Stimulated activated CD4-positive, alpha-beta T cell treated with anti-CD3 and anti-CD28 coated beads, Interleukin-4, amount 100 ng/mL, for 4 hours (primary cell): ENCODE measurements at places on chromosomes 12 and 14.

DNA sequence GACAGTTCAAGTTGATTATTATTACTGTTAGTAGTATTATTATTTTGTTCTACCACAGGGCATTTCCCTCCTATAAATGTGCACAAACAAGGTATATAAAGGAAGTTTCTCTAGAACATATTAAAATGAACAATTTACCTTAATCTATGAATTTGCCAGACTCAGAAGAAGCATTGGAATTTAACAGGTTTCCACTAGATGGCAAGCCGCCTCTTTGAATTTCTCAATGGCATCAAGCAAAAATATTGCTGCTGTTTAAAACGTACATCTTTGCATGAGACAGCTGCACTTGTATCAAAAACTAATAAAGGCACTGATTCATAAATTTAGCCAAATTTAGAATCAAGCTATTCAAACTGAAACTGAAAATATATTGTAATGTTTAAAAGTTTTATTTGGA, 34.6 kb upstream of the MIS18BP1 start:
- DNase-seq = no peak

DNA sequence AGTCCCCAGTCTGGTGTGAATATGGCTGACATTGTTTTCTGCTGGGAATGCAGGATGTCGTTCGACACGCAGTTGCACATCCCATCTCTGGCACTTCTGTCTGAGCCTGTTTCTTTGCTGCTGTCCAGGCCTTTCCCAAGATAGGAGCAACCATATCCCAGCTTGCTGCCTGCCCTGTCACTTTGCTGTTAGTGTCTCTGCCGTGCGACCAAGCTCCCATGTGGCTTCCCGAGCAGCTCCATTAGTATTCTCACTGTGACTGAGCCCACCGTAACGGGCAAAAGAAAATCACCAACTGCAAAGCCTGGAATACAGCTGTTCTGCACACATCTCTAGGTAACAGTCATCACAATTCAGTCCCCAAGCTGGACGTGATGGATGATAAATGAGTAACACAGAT, 66.0 kb upstream of the CPSF6 start:
- DNase-seq = no peak

- DNase-seq = peak; percentile 56
Observed at GRCh38 chr12:6852651-6853354, 853 bp downstream of the USP5 start.

GRCh38 chr14:95360828-95361227, 41.1 kb upstream of the CLMN start:
- DNase-seq = no peak

DNA sequence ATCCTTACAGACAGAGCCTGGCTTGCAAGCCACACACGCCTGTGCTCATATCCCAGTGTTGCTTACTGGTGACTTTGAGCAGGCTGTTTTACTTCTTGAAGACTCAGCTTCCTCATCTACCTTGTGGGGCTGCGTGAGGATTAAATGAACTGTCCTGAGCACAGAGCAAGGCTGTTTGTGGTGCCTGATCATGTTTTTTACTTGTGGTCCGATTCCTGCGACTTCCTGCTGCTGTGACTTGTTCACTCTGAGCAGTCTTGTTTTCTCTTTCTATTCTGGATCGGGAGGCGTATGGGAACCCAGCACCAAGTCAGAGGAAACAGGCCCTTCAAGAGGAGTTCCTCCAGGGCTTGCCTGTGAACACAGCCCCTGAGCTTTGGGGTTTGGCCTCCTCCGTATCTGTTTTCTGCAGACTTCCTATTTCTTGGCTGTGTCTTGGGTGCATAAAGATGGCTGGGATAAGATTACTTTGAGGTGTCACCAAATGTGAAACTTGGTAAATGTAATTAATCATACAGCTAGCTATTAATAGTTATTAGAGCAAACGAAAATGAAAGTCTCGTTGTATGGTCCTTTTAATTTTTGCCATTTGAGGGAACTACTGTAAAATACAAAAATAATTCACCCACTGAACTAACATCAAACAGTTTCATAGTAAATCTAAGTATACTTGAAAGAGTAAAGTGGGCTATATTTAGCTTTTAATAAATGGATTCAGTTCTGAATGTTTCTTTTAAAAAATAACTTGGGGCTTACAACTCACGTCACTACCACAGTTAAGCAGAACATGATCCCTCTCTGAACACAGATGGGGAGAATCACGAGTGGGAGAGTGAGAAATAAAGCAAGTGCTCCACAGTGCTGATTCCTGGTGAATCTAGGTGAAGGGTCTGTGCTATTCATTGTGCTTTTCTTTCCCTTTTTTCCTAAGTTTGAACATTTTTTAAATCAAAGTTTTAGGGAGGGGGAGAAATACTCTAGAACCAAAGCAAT, 251.5 kb downstream of the FOXN3 start:
- no peak for DNase-seq

DNA sequence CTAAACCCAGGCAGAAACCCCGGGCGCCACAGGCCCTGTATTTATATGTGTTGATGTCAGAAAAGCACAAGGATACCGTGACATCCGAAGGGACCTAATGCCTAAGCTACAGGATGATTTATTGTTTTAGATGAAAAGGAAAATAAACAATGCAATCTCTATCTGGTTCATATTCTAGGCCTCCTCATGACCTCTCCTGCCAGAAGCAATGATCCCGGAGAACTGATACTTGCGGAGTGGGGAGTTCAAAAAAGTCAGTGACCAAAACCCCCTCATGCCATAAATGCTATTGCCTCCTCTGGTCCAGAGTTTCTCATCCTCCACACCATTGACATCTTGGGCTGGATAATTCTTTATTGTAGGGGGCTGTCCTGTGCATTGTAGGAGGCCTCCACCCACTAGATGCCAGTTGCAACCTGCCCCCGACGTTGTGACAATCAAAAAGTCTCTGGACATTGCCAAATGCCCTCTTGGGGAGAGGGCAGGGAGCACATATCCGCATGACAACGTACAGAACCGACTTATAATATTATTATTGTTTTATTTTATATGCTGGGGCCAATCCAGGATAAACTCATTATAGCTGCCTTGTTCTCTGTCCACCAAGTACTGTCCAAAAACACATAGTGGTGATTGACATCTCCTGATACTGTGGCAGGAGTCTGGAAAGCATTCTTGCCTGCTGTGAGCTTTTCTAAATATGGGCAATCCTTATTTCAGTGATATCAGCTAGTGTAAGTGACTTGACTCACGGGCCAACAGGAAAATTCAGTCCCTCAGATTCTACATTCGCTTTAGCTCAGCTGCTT, 1.1 kb upstream of the CSRP2 start:
- DNase-seq = no peak

- no peak for DNase-seq
Observed at GRCh38 chr12:110744601-110745264, 2.0 kb upstream of the PPP1CC start.

- DNase-seq = no peak
Observed at GRCh38 chr14:103223818-103224352, 100.6 kb downstream of the TNFAIP2 start.

GRCh38 chr12:28453686-28454085, 263.4 kb downstream of the CCDC91 start:
- DNase-seq = no peak

DNA sequence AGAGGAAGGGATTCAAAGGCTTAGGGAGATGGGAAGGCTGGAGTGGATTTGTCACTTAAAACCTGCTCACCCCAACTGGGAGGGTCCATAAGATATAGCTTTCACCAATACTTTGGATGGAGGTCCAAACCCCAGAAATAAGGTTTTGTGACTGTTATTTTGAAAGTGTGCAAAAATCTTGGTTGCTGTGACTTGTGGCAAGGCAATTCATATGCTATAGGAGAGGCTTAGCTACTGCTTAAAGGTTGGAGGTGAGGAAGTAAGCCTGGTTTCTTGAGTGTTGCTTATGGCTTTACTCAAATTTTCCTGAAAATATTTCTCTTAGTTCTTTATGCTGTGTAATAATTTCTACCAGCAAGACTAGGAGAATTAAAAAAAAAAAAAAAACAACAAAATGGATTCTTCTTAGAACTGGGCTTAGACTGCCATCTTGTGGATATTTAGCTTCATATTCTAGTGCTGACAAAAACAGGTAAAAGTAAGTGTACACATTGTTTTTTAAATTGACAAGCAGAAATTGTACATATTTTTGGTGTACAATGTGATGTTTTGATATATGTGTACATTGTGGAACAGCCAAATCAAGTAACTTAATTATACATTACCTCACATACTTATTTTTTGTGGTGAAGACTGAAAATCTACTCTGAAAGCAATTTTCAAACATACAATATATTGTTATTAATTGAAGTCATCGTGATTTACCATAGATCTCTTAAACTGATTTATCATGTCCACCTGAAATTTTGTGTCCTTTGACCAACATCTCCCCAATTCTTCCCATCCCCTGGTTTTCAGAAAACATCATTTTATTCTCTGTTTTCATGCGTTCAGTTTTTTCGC, 23.0 kb downstream of the PDE6H start:
- DNase-seq = no peak

- no peak for DNase-seq
Observed at GRCh38 chr12:116171549-116171948, 105.9 kb downstream of the MED13L start.

GRCh38 chr14:80213602-80214001, 2.3 kb upstream of the DIO2 start:
- no peak for DNase-seq

- no peak for DNase-seq
Observed at GRCh38 chr12:114668886-114669288, 15.1 kb downstream of the TBX3 start.

DNA sequence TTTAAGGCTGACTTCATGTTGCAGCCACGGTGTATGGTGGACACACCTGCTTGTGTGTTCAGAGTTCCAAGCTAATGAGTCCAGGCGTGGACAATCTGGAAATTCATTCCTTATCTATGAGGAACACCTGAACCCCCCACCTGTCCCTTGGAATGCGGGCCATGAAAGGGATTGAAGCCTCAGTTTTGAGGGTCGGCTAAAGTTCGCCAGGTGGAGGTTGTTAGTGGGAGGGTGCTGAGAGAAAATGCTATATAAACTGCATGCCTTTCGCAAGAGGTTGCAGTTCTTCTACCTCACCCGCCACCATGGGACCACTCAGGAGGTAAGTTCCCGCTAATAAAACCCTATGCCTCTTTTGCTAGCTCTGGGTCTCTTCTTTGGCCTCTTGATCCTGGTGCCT, 348.0 kb downstream of the BCL11B start:
- DNase-seq = no peak

- no peak for DNase-seq
Observed at GRCh38 chr12:104180374-104180773, 35.2 kb upstream of the TXNRD1 start.

DNA sequence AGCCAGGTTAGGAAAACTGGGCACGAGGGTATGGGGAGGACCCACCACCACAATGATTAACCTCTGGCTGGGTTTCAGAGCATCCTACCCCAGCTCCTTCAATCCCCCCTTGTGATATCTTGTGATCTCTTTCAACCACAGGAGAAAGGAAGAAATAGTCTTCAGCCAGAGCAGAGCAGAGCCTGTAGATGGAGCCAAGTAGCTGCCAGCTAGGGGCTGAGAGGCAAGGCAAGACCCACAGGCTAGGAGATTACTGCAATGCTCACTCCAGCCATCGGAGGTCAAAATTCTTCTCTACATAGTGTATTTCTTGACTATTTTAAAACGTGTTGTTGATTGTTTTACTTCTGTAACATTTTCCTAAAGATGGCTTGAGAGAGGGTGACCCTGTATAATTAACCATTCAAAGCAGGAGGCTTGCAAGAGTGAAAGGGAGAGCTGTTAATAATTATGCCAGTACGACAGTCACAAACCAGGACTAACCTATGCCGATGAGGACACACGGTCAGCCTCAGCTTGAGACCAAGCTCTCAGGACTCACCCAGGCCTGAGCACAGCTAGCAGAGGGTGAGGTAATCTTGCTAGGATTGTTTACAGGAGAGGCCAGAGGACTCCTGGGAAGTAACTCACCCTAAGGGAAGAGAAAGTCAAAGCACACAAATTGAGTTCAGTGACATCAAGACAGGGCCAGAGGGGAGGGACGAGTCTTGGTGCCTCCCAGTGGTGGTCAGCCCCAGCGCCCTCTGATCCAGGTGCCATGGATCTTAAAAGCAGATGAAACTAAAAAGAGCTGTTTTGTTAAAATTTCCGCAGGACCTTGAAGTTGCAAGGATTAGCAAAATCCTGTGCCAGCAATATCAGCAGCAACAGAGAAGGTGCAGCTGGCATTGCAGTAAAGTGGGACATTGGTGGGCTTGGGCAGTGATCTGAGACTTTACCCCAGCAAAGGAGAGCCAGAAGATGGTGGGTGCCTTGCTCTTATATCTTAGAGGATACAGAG, 29.8 kb upstream of the CDKN3 start:
- DNase-seq = peak; percentile 8

GRCh38 chr12:1347294-1347693, 247.1 kb downstream of the FBXL14 start:
- no peak for DNase-seq

GRCh38 chr14:58864751-58865513, 227.2 kb downstream of the DACT1 start:
- no peak for DNase-seq

- no peak for DNase-seq
Observed at GRCh38 chr14:36313206-36313605, 7.2 kb downstream of the MBIP start.

DNA sequence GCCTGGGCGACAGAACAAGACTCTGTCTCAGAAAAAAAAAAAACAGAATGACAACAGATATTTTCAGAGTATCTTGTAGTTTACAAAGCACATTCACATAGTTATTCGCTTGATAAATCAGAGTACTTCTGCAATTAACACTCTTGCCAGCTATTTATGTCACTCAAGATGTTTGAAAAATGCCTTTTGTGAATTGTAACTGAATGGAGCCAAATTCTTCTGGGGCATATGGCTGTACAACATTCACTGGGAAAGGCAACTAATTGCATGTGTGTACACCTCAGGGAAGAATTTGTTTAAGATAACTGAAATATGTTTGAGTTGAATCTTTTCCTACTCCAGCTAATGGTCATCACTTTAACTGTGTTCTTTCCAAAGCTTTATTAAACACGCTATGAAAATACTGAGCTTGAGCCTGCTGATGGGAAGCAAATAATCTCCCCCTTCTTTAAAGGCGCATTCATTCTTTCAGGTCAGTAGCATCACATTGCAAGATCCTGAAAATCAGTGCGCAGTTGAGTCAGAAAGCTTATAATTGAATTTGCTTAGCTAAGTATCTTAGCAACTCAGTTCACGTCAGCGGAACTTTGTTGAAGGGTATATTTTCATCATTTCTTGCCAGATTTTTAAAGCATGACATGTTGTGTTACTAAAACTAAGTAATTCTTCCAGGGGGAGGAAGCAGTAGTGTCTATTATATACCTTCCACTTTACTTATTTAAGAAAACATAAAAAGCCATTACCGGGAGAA, 66.6 kb downstream of the SINHCAF start:
- no peak for DNase-seq

- no peak for DNase-seq
Observed at GRCh38 chr14:105490267-105490571, 827 bp upstream of the TEDC1 start.

GRCh38 chr12:102093319-102093718, 26.6 kb downstream of the NUP37 start:
- no peak for DNase-seq

GRCh38 chr14:98965076-98965475, 306.9 kb downstream of the BCL11B start:
- DNase-seq = no peak

GRCh38 chr14:92538412-92538985, 24.9 kb downstream of the RIN3 start:
- DNase-seq = no peak
